ENCODE measurements at places on chromosomes 7 and 10.
A peak's percentile ranks its signal among the peaks of the same experiment; 100 is the strongest.

DNA sequence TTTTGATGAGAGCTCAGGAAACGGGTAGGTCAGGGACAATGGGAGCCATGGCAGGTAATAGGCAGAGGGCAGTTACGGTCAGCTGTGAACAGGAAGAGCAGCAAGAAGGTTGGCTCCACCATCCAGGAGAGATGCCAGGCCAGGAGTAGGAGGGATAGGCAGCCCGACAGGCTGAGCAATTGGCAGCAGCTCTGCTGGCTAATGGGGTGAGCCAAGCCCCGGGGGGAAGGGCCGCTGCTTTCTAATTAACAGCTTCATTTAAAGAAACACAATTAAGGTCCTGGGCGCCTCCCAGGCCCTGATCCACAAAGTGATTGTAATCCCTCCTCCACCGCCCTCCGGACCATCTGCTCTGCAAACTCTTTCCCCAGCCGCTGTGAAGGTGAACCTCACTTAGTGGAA lies 23.7 kb downstream of the SH2B2 start:
- DNase-seq, result no peak

- no peak for DNase-seq
These were observed 160.9 kb downstream of the SDK1 start for GRCh38 chr7:3461923-3462322.

DNA sequence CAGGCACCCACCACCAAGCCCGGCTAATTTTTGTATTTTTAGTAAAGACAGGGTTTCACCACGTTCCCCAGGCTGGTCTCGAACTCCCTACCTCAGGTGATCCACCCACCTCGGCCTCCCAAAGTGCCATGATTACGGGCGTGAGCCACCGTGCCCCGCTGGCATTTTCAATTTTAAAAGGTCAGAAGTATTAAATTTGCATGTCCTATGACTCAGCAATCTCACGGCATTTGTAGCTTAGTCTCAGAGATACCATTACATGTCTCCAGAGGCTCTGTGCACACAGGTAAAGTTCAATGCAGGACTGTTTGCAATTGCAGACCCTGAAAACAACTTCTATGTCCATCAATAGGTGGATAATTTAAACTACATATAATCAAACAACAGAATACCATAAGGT lies 99.2 kb downstream of the DLG5 start:
- DNase-seq, result no peak

- no peak for DNase-seq
These were observed 46.6 kb downstream of the PRKAG2 start for GRCh38 chr7:151830121-151830830.

DNA sequence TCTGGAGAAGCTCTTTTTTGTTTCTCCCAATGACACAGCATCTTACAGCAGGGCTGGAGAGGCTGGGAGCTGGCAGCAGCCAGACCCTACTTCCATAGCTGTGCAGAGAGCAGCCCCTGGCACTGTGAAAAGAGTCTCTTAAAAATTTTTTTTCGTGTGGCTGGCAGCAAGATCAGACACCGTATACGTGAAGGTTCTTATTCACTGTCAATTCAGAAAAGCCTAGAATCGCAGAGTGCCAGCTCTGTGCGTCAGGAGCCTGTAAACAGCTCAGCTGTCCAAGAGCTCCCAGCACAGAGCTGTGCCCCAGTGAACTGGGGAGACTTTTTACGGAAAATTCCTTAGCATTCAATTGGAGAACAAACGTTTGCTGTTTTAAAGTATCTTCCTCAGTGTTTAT lies 6.5 kb downstream of the BAG3 start:
- peak; percentile 61 for DNase-seq

DNA sequence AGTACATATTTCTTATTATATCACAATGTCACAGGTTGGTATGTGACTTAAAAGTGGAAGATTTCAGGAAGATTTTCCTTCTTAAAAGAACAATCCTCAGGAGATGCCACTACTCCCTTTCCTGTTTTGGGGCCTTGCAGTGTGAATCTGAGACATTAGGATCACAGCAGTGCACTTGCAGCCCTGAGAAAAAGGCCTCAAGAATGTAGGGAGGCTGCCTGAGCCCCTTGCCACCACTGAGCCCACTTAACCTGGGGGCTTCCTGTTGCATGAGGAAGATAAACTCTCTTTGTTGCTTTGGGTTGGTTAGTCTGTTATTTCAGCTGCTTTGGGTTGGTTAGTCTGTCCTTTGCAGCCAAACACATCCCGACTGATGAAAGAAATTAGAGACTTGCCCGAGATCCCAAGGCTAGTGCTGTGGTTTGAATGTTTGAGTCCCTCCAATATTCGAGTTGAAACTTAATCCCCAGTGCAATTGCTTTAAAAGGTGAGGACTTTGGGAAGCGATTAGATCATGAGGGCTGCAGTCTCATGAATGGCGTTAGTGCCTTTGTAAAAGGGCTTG lies 151.3 kb upstream of the SP4 start:
- DNase-seq, result no peak

DNA sequence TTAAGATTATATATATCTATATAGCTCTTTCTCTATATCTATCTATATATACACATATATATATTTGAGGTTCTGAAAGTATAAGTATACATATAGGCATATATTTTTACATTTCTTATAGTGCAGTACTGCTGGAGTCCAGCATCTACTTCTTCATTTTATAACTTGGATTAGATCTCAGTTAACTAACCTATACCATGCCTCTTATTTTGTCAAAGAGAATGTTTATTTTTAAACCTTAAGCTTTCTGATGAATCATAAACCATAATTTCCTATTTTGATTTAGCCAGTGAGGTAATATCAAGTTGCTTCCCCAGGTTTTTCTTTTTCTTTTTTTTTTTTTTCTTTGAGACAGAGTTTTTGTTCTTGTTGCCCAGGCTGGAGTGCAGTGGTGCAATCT lies 8.1 kb downstream of the ZNF32 start:
- DNase-seq, result peak; percentile 39

DNA sequence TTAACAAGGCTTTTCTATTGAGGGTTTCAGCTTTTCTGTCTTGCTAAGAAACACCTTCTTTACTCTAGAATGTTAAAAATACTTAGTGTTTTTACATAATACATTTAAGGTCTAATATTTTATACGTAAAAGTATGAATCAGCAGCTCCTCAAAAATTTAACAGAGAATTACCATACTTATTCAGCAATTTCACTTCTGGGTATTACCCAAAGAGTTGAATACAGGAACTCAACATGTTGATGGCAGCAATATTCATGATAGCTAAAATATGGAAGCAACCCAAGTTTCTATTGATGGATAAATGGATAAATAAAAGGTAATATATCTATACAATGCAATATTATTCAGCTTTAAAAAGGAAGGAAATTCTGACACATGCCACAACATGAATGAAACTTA lies 9.7 kb upstream of the OR13A1 start:
- DNase-seq, result no peak

GRCh38 chr10:31760674-31761081 lies 168.0 kb downstream of the ARHGAP12 start:
- peak; percentile 61 for DNase-seq

GRCh38 chr7:12637819-12638592 lies 49.4 kb upstream of the ARL4A start:
- peak; percentile 41 for DNase-seq

GRCh38 chr7:104848138-104848990 lies 165.6 kb upstream of the KMT2E start:
- peak; percentile 46 for DNase-seq

- DNase-seq, result no peak
These were observed 38.7 kb upstream of the HMX3 start for GRCh38 chr10:123097039-123097438.

GRCh38 chr10:15172306-15172840 lies 3.9 kb upstream of the NMT2 start:
- no peak for DNase-seq

- no peak for DNase-seq
These were observed at the start of gene SOSTDC1 for GRCh38 chr7:16465469-16466361. SOSTDC1 (minus strand) TSS chr7:16465738; CDS start chr7:16465668, 70 bp downstream.

DNA sequence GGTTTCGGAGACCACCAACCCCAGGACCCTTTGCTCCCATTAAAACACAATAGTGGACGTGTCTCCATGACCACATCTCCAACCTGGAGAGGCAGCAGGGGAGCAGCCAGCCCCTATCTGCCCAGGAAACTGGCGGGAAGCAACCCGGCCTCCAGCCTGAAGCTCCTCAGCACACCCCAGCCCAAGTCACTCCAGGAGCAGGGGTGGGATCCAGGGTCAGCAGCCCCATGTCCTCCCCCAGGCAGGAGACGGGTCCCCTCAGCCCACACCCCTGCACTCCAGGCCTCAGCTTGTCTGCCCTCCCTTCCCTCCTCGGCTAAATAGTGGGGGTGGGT lies 601 bp downstream of the ADAM8 start:
- no peak for DNase-seq

GRCh38 chr10:4359003-4359402 lies 467.0 kb upstream of the AKR1E2 start:
- no peak for DNase-seq

GRCh38 chr10:100970076-100970913 lies 991 bp downstream of the SEMA4G start:
- DNase-seq, result no peak

DNA sequence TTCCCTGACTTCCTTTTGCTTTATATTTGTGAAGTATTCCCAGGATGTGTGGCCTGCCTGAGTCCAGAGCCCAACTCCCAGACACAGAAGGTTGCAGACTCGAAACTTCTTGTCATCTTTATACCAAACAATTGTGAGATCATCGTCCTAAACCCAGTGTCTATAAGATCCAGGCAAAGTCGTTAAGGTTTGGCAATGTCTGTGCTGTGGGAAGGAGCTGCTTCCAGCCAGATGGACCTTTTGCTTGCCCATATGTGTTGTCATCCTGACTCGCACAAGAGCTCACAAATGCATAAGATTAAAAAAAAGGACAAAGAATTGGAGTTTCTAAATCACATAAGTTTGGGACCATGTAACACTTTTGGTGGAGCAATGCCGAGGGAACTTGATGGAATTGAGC lies 37.0 kb downstream of the WNT2 start:
- DNase-seq, result no peak

DNA sequence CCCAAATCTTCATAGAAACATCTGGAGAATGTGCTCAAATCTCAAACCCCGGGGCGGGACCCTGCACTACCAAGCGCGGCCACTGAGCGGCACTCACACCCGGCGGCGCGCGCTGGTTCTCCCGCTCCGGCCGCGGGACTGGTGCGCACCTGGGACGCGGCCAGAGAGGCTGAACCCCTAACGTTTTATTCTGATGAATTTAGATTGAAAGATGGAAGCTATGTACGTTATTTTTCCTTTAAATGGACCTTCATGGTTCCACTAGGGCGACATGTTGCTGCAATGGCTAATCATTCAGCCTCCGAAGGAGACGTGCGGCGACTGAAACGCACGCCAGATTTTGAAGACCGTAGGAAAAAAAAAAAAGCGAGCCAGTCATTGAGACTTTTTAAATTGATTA lies 107.0 kb upstream of the INSIG1 start:
- peak; percentile 33 for DNase-seq

DNA sequence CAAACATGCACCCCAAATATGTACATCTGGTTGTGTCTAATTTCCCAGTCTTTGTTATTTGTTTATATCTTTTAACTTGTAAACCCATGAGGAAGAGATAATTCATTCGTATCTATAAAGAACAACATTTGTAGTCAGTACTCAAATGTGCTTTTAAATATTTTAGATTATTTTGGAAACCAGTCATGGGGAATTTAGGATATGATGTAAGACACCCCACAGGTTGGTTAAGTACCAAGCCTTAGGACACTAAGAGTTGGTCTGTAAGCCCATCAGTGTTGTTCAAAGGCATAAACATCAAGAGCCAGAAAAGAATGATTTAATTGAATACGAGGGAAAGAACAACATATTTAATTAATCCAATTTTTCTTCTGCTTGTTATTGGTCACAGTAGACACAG lies 421.1 kb upstream of the SEMA3C start:
- DNase-seq, result no peak

GRCh38 chr7:84207025-84207424 lies 12.4 kb upstream of the SEMA3A start:
- no peak for DNase-seq

DNA sequence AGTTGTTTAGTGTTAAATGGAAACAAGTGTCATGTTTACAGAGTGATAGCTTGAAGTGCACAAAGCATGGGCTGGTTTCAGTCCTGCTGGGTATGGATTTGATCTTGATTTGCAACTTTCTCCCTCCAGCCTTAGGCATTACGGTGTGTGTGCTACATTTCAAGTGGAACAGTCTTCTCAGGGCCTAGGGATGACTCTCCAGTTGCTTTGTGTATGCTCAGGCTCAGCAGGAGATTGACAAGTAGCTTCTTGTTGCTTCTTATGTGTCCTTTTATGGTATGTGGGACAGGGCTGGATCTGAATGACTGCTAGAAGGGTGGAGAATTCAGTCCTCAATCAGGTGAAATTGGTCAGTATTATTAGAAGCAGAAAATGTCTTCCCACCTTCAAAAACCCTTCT lies 51.3 kb upstream of the PLEKHA1 start:
- no peak for DNase-seq

- DNase-seq, result no peak
These were observed 17.0 kb upstream of the ZMIZ1 start for GRCh38 chr10:79051766-79052165.

GRCh38 chr7:12729112-12729511 lies 41.7 kb downstream of the ARL4A start:
- DNase-seq, result peak; percentile 40

- DNase-seq, result no peak
These were observed 253.5 kb upstream of the LRGUK start for GRCh38 chr7:133873631-133874030.

DNA sequence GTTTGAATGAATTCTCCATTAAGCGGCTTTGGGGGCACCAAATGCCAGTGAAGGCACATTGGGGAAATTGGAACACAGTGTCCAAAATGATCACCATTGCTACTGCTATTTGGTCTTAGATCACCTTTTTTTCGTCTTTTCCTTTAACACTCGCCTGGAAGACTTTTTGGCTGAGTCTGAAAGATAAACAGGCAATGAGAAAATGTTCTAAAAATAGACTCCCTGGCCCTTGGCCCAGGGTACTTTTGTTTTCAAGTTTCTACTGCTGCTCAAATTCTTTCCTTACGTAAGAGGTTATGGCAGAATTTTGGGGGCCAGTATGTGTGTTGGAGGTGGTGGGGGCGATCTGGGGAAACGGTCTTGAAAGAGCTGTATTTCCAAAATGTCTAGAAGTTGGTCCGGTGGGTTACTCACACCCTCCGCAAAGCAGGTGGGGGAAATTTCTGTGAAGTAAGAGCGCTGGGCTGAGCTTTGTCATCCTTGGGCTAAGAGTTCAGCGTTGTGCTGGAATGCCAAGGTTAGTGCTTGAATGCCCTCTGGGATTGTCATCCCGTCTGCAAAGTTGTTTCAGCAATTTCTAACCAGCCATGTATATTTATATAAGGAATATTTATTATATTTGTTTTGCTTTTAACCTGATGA lies 1.3 kb upstream of the ITPRIP start:
- DNase-seq, result peak; percentile 67

- no peak for DNase-seq
These were observed 286.7 kb downstream of the INHBA start for GRCh38 chr7:41416208-41416595.

DNA sequence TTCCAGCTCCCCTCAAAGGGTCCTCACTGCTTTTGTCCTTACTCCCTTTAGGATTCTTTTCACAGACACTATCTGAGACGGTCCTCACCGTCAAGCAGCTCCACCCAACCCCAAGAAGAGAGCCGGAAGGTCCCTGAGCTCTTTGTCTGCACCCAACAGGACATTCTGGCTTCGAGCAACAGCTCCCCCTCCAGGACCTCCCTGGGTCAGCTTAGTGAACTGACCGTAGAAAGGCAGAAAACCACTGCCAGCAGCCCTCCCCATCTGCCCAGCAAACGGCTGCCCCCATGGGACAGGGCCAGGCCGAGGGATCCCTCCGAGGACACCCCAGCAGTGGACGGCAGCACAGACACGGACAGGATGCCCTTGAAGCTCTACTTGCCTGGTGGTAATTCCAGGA lies 19.9 kb downstream of the MINDY4 start:
- DNase-seq, result no peak

Data from LHCN-M2 (cell line).